A549 treated with ZK216348 at 1 μM for 4 hours (cell line): ENCODE measurements at places on chromosomes 7 and 10. TPM values are rescaled to one million over a fixed set of nuclear protein-coding genes. Genes with fewer than 3 reads are reported as not detected.

FKBP14 gene
- total RNA-seq, result 6.1 to 9.6 TPM (median 8.7 TPM) in 5 replicates

CPEB3 gene
- total RNA-seq, result 0.12 to 0.52 TPM (median 0.39 TPM) in 5 replicates

AKR1C8 gene
- 0.29 TPM in 1 of 5 replicates, not detected in the others for total RNA-seq

ATRNL1 gene
- 0.09 to 0.48 TPM (median 0.19 TPM) in 5 replicates for total RNA-seq

KIF11 gene
- 23.7 to 46.9 TPM (median 35.8 TPM) in 5 replicates for total RNA-seq

TMEM270 gene
- 0.23 to 0.40 TPM in 2 of 5 replicates, not detected in the others for total RNA-seq

PNLIPRP3 gene
- not detected in 5 replicates for total RNA-seq

PNLIPRP2 gene
- total RNA-seq, result 0.12 TPM in 1 of 5 replicates, not detected in the others

CUBN gene
- 0.01 to 0.23 TPM (median 0.02 TPM) in 5 replicates for total RNA-seq

PRDX3 gene
- 225 to 335 TPM (median 302 TPM) in 5 replicates for total RNA-seq

NUDT13 gene
- 2.4 to 4.2 TPM (median 2.7 TPM) in 5 replicates for total RNA-seq

CCDC172 gene
- not detected in 5 replicates for total RNA-seq

GIMAP2 gene
- total RNA-seq, result not detected in 5 replicates

FAM237B gene
- not detected in 5 replicates for total RNA-seq

TLX1 gene
- total RNA-seq, result not detected in 5 replicates

ZCWPW1 gene
- total RNA-seq, result 0.85 to 2.1 TPM (median 1.4 TPM) in 5 replicates

NUPR2 gene
- total RNA-seq, result not detected in 5 replicates

INA gene
- 20.0 to 29.7 TPM (median 24.8 TPM) in 5 replicates for total RNA-seq

UTF1 gene
- total RNA-seq, result not detected in 5 replicates

TRIM8 gene
- 40.3 to 45.9 TPM (median 44.9 TPM) in 5 replicates for total RNA-seq

FEZF1 gene
- not detected in 5 replicates for total RNA-seq

AOAH gene
- total RNA-seq, result not detected in 5 replicates

LIPF gene
- not detected in 5 replicates for total RNA-seq

HMX3 gene
- total RNA-seq, result 0.14 TPM in 1 of 5 replicates, not detected in the others

BMI1 gene
- total RNA-seq, result 19.1 to 41.7 TPM (median 35.8 TPM) in 5 replicates

PRLHR gene
- total RNA-seq, result not detected in 5 replicates

FAM149B1 gene
- total RNA-seq, result 6.5 to 8.3 TPM (median 7.1 TPM) in 5 replicates

PRTFDC1 gene
- total RNA-seq, result 14.0 to 22.2 TPM (median 18.0 TPM) in 5 replicates

LDB3 gene
- 0.04 to 0.12 TPM (median 0.08 TPM) in 4 of 5 replicates, not detected in the other for total RNA-seq

AGR2 gene
- 104 to 176 TPM (median 152 TPM) in 5 replicates for total RNA-seq

OR2A7 gene
- total RNA-seq, result not detected in 5 replicates

PON1 gene
- total RNA-seq, result 0.37 to 1.5 TPM (median 0.92 TPM) in 5 replicates

CACNA2D1 gene
- 4.4 to 11.1 TPM (median 10.9 TPM) in 5 replicates for total RNA-seq

DLX6 gene
- total RNA-seq, result not detected in 5 replicates

PODXL gene
- 31.3 to 59.3 TPM (median 41.8 TPM) in 5 replicates for total RNA-seq

GIMAP8 gene
- 0.06 TPM in 1 of 5 replicates, not detected in the others for total RNA-seq

SPDYE18 gene
- 0.26 TPM in 1 of 5 replicates, not detected in the others for total RNA-seq

TMEM236 gene
- total RNA-seq, result 0.04 to 0.09 TPM (median 0.05 TPM) in 5 replicates

RBM28 gene
- total RNA-seq, result 55.3 to 75.3 TPM (median 56.3 TPM) in 5 replicates

ARHGAP19 gene
- 4.1 to 6.3 TPM (median 5.4 TPM) in 5 replicates for total RNA-seq

PPP1R9A gene
- 2.4 to 5.8 TPM (median 3.9 TPM) in 5 replicates for total RNA-seq

MRLN gene
- total RNA-seq, result not detected in 5 replicates

MAP3K8 gene
- 12.4 to 18.0 TPM (median 15.1 TPM) in 5 replicates for total RNA-seq

HMX2 gene
- total RNA-seq, result 0.20 to 0.25 TPM (median 0.22 TPM) in 3 of 5 replicates, not detected in the others

GHRHR gene
- total RNA-seq, result not detected in 5 replicates

PON3 gene
- total RNA-seq, result 33.5 to 45.3 TPM (median 34.6 TPM) in 5 replicates

LLCFC1 gene
- not detected in 5 replicates for total RNA-seq

OR2A1 gene
- not detected in 5 replicates for total RNA-seq
